GM10248 (cell line): ENCODE measurements at places on chromosomes 1 and 21.
A peak's percentile ranks its signal among the peaks of the same experiment; 100 is the strongest.

GRCh38 chr1:48790397-48790796 is 13.7 kb upstream of the BEND5 start:
- peak; percentile 17 for DNase-seq

GRCh38 chr1:226655251-226656163 is 83.6 kb downstream of the ITPKB start:
- no peak for DNase-seq

- DNase-seq, result no peak
Measured at GRCh38 chr1:226628612-226629155, 80.1 kb downstream of the STUM start.

DNA sequence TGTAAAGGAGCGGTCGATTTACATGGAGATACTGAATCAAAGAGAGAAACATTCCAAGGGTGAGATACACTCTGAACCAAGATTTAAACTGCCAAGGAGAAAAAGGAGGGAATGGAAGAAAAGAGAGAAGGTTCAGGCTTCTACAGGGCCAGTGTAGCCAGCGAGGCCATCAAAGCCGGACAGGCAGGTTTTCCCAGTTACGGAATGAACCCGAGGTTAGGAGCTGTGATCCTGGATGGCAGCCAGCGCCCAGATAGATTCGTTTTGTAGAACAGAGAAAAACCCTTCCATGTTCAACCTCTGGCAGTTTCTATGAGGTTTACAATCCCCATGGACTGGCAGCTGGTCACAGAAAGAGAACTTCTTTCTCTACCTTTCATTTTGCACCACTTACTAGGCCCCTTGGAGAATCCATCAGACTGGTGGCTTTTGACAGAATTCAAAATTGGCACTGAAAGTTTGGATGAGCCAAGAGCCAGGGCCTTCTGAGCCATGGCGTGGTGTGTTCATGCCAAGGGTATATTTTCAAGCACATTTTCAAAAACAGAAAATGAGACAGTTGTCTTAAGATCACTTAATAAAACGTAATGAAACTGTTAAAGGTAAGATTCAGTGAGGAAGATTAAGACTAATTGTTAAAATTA is 171.5 kb downstream of the RUNX1 start:
- no peak for DNase-seq

GRCh38 chr1:50829014-50829958 is 130.8 kb downstream of the FAF1 start:
- no peak for DNase-seq

GRCh38 chr21:44281801-44282200 is 3.9 kb upstream of the AIRE start:
- DNase-seq, result no peak

- peak; percentile 62 for DNase-seq
Measured at GRCh38 chr1:229479660-229480399, 28.3 kb downstream of the NUP133 start.

DNA sequence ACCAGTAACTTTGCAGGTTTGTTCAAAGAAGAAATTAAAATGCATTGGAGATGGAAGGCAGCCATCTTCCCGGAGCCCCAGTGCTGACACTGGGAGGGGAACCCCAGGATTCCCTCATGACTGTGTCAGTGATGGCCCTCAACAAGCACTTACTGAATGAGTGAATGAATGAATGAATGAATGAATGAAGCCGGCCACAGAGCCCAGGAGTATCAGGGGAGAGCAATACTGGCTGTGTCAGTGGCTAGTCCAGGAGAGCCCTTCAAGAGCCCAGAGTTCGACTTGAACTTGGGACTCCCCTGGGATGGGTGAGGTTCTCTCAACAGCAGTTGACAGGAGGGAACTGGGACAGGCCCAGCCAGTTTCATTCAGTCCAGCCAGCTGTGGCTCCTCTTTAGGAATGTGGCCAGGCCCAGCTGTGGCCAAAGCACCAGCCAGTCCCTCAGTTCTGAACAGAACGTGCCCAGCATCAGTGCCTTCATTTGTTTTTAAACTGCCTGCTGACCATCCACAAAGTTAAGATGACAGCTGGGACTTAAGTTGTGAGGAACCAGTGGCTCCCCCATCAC is 9.2 kb upstream of the ERG start:
- no peak for DNase-seq

DNA sequence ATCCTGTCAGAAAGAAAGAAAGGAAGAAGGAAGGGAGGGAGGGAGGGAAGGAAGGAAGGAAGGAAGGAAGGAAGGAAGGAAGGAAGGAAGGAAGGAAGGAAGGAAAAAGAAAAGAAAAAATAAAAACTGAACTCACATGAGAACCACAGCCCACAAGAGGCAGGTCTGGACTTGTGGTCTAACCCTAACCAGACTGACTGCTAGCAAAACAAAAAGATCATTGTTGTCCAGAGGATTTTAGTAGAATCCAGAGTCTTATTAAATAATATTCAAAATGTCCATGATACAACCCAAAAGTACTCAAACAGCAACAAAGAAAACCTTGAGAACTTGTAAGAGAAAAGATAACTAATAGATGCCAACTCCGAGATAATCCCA is 4.7 kb upstream of the ITGB2 start:
- no peak for DNase-seq

DNA sequence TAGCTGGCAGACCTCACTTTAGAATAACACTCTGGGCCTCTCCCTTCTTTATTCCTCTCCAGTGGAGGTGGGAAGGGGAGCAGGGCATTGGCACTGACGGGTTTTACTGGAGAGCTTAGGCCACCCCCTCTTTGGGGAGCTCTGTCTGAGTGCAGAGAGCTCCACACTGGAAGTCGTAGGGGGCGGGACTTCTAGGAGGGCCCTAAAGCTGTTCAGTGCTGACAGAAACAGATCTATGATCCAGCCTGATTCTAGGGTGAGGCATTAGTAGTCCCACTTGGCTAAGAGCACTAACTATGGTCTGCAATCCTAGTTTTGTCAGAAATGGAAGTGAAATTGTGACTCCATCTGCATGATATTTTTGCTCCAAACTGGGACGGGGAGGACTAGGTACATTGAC is 138.7 kb downstream of the MIS18A start:
- no peak for DNase-seq

DNA sequence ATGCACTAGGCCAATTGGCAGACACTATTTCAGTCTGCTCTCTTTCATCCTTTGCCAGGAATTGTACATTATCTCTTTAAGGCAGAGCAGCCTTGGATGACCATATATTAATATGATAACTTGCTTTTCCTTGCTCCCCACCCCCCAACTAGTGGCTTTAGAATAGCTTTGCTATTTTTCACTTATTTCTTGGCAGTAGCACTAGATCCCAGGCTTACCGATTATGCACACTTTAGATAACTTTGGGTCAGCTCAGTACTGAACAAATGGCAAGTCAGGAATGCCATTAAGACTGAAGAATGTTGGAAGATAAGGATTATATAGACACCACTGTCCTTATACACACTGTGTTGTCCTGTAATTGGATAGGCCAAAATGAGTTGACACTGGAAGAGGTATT is 146.4 kb downstream of the FGGY start:
- DNase-seq, result no peak

- no peak for DNase-seq
Measured at GRCh38 chr1:23927097-23927496, 13.9 kb upstream of the CNR2 start.

DNA sequence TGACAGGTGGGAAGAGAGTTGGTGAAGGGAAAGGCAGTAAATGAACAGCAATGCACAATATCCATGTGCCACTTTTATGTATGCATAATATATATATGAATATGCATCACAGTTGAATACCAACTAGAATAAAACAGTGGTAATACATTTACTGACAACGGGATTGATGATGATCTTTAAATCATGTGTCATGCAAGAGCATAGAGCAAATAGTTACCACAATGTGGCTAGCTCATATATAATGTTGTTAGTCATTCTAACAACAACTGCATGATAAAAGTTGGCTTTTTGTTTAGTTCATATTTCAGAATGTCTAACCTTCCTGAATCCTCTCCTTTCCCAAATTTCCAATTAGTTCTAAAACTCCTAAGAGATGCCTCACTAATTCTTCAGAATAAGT is 46.4 kb downstream of the GORAB start:
- DNase-seq, result no peak

DNA sequence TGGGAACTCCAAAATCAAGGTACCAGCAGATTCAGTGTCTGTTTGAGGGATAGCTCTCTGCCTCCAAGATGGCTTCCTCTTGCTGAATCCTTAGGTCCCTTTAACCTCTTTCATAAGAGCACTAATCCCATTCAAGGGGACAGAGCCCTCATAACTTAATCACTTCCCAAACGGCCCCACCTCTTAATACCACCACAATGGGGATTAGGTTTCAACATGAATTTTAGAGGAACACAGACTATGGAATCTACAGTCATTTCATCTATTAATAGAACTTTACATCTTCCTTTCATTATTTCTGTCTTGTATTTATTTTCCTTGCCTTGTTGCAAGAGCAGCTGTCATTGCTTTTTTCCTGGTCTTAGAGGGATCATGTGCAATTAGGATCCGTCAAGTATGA is 30.3 kb downstream of the HOOK1 start:
- no peak for DNase-seq

GRCh38 chr1:53078333-53079101 is 16.5 kb downstream of the PODN start:
- no peak for DNase-seq

DNA sequence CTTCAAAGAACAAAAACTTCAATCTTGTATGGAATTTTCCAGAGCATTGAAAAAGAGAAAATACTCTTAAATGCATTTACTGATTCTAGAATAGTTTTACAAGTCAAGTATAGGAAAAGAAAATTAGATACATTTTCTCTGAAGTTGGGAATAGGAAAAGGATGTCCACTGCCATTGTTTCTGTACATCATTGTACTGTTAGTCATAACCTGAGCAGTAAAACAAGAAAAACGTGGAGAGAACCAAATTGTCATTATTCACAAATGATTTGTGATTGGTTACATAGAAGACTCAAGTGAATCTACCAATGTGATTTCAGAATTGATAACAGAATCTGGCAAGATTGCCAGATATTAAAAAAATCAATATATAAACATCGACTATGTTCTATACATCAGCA is 27.4 kb downstream of the PRKACB start:
- no peak for DNase-seq
